Smooth muscle cell of bladder (primary cell): ENCODE measurements at places on chromosomes 16 and 17. TPM values are rescaled to one million over a fixed set of nuclear protein-coding genes. Genes with fewer than 3 reads are reported as not detected.

CCDC102A gene
- total RNA-seq, result 16.8 and 19.3 TPM in 2 replicates

NLGN2 gene
- total RNA-seq, result 4.1 and 6.3 TPM in 2 replicates

STRADA gene
- 13.9 and 16.5 TPM in 2 replicates for total RNA-seq

CES4A gene
- total RNA-seq, result 2.3 and 2.8 TPM in 2 replicates

ITGB4 gene
- 0.28 TPM in 2 replicates for total RNA-seq

TNFRSF13B gene
- total RNA-seq, result not detected in 2 replicates
